ENCODE measurements at places on chromosomes 7 and 10.

- no peak for DNase-seq
Observed at GRCh38 chr10:98921316-98921715, 314.3 kb downstream of the HPSE2 start.

- no peak for DNase-seq
Observed at GRCh38 chr10:15341502-15342128, 29.5 kb downstream of the FAM171A1 start.

DNA sequence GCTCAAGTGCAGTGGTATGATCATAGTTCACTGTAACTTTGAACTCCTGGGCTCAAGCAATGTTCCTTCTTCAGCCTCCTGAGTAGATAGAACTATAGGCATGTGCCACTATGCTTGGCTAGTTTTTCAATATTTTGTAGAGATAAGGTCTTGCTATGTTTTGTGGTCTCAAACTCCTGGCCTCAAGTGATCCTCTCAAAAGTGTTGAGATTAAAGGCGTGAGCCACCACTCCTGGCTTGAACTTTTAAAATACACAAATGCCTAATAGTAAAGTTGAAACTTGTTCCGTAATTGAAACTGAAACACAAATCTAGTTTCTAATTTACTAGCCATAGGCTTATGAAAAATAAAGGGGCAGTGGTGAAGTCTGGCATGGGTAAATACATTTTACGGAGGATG is 65.7 kb downstream of the AP3M1 start:
- DNase-seq = no peak

DNA sequence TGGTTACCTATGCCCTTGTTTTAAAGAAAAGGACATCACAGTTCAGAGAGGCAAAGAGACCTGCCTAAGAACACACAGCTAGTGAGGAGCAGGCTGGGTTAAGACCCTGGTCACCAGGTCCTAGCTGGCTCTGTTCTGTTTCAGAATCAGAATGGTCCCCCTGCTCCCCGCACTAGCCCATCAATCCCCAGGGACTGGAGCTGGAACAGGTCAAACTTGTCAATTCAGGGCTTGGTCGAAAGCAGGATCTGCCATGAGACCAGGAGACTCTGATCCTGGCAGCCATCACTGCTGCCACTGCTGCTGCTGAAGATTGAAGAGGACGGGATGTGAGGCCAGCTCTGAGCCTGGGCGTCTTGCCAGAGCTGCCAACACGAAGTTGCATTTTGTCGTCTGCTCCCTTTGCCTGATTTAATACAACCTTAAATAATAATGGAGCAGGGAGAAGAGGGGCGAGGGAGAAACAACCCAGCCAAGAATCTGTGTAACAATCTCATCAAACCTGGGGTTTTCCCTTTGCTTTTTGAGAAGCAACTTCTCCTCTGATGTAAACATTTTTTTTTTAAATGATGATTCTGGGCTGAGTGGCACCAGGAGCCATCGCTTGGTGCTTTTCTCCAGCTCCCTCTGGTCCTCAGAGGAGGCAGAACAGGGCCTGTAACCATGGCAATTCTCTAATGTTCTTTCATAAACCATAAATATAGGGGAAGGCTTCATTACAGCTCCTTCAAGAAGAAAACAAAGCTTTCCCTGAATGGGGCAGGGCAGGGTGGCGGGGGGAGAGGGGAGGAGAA is 119.0 kb upstream of the SORCS3 start:
- no peak for DNase-seq

DNA sequence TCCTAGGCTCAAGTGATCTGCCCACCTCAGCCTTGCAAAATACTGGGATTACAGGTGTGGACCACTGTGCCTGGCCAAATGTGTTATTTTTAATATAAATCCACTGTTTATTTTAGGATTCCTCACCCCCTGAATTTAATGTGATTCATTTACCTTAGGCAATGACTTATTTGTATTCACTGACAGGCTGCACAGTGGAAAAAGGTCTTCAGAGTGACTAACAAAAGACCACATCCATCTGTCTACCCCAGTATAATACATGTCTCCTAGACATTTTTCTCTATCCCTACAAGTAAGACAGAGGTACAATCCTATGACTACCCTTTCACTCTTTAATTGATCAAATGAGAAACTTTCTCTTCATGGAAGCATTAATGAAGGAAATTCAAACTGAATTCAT is 230.2 kb downstream of the AHR start:
- no peak for DNase-seq

All from ecto neural progenitor cell (in vitro differentiated cells).